Stimulated activated CD4-positive, alpha-beta T cell treated with anti-CD3 and anti-CD28 coated beads, TNF-alpha, amount 100 ng/mL, for 1 hour (primary cell): ENCODE measurements at places on chromosomes 12 and 14.

DNA sequence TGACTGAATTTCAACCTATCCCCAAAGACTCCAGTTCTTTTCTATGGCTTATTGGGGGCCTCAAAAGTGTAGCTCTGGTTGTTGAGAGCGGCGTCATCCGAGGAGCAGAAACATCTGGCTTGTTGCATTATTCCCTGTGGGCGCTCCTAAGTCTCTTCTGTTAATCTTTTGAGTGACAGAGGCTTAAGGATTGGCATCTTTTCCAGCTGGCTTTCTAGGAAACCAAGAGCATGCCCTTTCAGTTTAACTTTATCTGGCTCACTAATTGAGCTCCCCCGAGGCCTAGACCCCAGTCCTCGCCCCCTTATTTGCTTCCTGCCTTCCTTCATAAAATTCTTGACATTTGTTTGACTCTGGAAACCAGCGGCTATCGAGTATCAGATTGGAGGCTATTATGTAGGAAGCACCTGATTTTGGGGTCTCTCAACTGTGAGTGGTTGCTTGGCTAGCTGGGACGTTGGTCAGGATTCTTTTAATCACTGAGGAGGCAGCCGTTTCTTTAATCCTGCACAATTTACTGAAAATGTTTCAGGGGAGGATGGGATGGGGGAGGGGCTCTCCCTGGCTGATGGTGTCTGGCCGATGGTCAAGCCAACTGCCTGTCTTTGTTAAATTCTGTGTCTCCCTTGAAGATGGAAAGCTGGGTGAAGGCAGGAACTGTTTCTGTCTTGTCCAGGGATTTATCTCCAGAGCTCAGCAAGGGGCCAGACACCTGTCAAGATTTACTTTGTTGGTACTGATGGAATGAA is 3.1 kb downstream of the SMOC1 start:
- DNase-seq: no peak

DNA sequence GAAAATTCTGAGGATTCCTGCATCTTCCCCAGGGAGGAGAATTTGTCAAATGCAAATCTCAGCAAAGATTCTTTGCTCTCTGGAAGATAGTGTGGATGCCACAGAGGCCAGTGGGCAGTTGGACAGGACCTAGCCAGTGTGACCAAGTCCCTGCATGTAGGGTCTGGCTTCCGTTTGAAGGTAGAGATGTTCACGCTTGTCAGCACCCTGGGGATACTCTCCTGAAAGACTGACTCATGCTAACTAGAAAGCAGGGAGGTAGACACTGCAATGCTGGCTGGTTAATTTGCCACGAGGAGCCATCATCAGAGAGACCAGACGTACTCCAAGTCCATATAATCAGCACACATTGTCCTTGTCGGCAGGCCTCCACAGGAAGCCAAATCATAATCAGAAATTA is 130.1 kb downstream of the SAMD4A start:
- DNase-seq: no peak

GRCh38 chr14:23160924-23161522 is 22.4 kb downstream of the SLC7A8 start:
- no peak for DNase-seq

DNA sequence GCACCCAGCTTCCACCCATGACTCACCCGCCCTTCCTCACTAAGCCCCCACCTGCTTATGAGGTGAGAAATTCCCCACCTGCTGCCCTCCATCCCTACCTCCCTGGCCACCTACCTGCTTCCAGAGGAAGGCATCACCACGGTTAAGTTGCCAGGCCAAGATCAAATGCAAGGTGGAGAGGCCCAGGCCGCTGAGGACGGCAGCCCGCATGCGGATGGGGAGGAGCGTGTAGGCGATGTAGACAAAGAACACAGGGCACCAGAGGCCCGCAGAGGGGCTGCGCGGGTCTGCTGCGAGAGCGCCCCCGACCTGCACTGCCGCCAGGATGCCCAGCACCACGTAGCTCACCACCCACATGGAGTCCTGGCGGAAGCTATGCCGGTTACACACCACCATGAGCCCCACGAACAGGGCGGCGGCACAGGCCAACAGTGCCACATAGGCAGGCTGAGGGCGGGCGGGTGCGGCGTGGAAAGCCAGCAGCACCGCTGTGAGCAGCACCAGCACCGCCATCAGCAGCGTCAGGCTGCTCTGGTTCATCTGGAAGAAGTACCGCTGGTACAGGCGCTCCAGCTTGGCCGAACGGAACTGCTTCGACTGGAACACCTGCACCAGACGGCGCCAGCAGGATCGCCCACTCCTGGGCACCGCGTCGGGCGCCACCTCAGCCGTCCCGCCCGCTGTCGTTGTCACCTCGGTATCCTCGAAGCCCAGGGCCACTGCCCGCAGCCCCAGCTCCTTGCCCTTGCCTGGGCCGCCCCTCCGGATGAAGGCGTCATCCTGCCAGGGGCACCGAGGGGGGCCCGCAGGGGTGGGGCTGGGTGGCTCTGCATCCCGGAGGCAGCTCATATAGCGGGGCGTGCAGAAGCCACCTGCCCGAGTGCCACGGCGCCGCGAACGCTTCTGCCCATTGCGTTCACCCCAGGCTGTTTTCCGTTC is 6.2 kb downstream of the ADCY6 start:
- no peak for DNase-seq

GRCh38 chr12:39628836-39629235 is 9.2 kb upstream of the ABCD2 start:
- no peak for DNase-seq

DNA sequence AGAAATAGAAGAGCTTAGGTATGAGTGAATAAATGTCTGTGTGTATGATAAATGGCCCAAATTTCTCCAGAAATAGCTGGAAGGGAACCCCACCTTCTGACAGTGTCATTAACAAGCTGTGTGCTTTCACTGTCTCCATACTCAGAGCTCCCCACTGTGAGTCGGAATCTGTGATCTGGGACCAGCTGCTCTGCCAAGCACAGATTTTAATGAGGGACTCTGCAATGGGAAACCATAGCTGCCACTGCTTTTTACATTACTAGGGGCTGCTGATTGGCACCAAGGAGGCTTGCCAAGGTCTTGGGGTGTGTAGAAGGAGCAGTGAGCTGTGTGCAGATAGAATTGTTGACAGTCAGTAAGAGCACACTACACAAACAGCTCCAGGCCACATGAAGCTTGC is 244.2 kb upstream of the CCDC196 start:
- no peak for DNase-seq

DNA sequence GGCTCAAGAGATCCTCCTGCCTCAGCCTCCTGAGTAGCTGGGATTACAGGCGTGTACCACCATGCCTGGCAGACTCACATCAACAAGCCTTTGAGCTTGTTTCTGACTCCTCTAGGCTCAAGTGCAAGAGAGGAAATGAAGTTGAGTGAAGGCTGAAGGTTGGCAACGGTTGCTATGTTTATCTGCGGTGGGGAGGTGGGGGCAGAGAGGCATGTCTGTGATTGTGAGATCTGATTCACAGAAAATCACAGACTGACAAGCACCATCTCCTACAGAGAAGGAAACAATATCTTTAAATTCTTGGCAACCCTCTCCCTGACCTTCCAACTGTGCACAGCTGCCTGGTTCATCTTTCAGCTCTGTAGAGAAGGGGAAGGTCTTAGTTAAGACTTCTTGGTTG is 22.1 kb upstream of the NINJ2 start:
- peak; percentile 55 for DNase-seq

DNA sequence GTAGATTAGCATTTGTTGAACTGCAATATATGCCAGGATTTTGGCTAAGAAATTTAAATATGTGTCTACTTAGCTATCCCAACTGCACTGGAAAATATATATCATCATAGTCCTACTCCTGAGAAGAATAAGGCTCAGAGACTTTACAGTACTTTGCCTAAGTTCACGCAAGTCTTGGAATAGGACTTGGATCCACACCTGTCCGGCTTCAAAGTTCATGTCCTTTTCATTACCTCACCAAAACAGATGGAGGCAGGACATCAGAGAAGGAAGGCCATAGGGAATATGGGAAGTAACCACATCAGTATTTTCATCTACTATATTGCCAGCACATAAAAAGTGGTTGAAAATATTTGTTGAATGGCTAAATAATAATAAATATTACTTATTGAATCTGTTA is 358.5 kb downstream of the PRKD1 start:
- DNase-seq: no peak

DNA sequence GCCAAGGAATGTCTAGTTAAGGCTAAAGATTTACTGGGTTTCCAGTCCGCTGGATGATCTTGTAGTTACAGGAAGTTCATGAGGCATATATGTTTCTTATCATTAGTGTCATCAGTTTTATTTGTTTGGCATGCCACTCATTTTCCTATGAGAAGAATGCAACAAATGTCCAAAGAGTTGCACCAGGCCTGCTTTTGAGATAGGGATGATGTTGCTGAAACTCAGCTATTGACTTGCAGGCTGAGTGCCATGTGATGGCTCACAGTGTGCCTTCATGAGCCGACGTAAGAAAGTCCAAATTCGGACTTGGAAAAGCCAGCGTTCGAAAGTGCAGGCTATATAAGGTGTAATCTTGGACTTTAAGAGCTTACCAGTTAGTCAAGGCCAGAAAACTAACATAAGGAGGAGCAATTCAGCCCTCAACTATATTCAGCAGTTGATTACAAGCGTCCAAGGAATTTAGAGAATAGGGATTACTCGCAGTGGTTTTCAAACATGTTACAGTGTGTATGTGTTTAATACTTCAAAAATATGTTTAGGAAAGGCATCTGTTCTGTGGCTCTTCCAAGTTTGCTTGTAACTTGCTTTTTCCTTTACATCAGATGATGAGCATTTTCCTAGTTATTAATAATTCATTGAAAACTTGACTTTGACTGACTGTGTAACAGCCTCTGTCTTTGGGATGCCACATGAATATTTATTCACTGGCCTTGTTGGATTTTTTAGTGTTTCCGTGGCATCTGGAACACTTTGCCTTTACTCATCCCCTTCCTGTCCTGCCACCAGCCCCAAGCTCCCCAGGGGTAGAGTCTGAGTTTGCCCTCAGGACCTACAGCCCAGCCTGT is 101.3 kb downstream of the LGMN start:
- DNase-seq: no peak

DNA sequence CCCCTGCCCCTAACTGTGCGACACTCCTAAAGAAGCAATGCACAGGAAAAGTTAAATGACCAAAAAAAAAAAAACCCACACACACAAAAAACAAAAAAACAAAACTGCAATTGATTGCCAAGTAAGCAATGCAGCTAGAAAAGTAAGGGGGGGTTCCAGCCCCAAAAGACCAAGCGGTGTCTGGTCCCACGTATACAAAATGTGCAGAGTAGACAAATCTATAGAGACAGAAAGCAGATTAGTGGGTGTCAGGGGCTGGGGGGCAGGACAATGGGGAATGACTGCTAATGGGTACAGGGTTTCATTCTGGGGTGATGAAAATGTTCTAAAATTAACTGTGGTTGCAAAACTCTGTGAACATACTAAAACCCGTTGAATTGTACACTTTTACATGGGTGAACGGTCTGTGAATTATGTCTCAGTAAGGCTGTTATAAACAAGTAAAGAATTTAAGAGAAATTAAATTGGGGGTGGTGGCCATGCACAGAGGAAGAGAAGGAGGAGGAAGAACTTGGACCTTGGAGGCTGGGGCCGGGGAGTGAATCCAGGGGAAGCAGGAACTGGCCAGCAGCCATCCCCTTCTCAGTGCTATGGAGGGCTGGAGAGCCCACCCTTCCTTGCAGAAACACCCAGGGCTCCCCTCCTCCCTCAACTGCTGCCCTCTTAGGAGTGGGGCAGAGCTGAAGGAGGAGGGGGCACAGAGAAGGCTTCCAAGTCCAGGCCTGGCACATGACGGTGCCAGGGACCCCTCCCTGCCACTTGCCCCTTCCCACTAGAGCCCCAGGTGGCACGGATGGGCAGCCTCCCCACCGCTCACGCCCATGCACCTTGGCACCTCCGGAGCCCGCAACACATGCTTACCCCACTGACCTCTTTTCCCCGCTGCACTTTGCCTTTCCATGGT is 45.4 kb downstream of the KDM2B start:
- DNase-seq: no peak

- no peak for DNase-seq
These were observed 110.0 kb upstream of the RESF1 start for GRCh38 chr12:31849090-31849687.

- DNase-seq: no peak
These were observed 34.1 kb upstream of the SPTSSA start for GRCh38 chr14:34496007-34496678.

- no peak for DNase-seq
These were observed 845.4 kb downstream of the VRK1 start for GRCh38 chr14:97642631-97643030.

DNA sequence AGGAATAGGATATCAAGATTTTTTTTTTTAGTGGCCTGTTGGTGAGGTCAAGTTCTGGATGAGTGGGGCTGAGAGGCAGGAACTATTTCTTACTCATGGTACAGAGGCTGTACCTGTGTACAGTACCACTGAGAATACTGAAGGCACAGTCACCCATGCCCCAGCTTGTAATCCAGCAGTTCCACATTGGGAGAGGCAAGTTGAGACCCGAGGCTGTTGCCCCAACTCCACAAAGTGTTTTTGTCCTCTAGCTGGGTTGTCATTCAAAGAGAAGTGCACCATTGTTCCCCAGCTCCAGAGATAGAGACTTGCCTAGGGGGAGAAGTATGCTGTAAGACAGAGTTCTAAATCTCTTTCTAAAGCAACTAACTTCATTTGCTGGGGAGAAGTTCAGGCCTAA is 38.7 kb downstream of the ARID2 start:
- DNase-seq: no peak

- no peak for DNase-seq
These were observed 77.6 kb downstream of the ZFP36L1 start for GRCh38 chr14:68714991-68715924.

GRCh38 chr12:24364921-24365320 is 415.5 kb upstream of the SOX5 start:
- DNase-seq: no peak

- DNase-seq: no peak
These were observed 23.4 kb upstream of the LRP6 start for GRCh38 chr12:12290206-12290605.

GRCh38 chr12:49939307-49939706 is 11.2 kb upstream of the AQP2 start:
- no peak for DNase-seq

GRCh38 chr14:98994561-98994960 is 277.4 kb downstream of the BCL11B start:
- DNase-seq: no peak

GRCh38 chr14:100524233-100524932 is 62.8 kb downstream of the BEGAIN start:
- DNase-seq: no peak

DNA sequence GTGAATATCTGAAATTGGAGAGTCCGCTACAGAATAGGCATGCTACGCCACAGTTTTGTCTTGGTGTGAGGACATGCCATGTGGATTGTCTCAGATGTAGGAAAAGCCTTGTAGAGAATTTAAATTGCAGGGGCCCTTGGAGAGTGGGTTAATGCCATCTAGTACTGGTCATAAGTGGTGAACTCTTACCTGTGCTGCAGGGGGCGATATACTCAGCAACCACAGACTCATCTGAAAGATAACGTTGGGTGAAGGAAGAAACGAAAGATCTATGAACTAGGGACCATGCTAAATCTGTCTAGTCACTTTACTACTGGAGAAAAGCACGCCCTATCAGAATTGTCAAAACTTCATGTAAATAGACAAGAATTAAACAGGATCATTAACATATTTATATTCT is 33.7 kb upstream of the A2M start:
- DNase-seq: no peak
